ENCODE measurements at places on chromosomes 6 and 20. TPM values are rescaled to one million over a fixed set of nuclear protein-coding genes. Genes with fewer than 3 reads are reported as not detected.

The TTLL9 gene
- total RNA-seq = not detected

The HSPA1B gene
- 705 TPM for total RNA-seq

The ANKRD6 gene
- total RNA-seq = 14.7 TPM

The FAM209B gene
- not detected for total RNA-seq

The KHDC1L gene
- not detected for total RNA-seq

The PLG gene
- not detected for total RNA-seq

The RHAG gene
- total RNA-seq = not detected

DNA sequence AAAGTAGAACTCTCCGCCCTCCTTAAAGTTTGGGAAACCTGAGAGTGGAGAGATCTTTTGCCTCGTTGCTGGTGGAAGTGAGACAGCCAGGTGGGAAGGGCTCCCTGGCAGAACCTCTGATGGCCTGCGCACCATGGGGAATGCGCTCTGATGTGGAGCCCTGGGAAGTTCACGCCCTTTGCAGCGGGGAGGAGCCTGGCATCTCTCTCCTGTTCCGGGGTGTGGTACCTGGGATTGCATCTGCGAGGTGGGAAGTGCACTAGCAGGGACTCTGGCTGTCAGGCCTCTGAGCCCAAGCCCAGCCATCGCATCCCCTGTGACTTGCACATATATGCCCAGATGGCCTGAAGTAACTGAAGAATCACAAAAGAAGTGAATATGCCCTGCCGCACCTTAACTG lies 159.8 kb downstream of the AKAP7 start:
- no peak overlapping the region for H3K27ac ChIP-seq
- no peaks in the 10 kb centered on the region for H3K4me1 ChIP-seq
- peaks cover 25% of the 10 kb centered on the region for H3K27me3 ChIP-seq
- H3K36me3 ChIP-seq = no peaks in the 10 kb centered on the region

DNA sequence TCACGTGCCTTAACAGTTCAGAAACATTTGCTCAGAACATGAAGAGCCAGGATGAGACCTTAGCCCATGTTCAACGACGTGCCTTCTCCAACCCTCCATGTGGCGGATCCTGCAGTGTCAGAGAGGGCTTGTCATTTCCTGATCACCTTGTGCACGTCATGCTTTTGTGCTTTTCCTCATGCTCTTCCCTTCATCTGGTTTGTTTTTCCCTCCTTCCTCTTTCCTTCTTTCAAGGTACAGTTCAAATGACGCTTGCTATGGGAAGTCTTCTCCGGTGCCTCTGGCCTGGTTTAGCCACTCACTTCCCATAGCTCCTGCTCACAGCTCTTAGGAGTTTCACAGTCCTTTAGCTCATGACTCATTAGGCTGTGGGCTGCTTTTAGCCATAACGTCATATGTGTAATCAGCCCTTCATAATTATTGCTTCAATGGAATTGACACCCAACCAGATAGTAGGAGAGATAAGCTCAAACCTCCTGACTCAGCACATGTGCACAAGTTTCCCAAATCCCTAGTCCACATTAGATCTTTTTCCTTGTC lies 102.7 kb upstream of the CNKSR3 start:
- peaks cover 13% of the 10 kb centered on the region for H3K4me1 ChIP-seq
- no peak overlapping the region for H3K4me3 ChIP-seq
- peak overlapping the region; percentile 60 for H3K27ac ChIP-seq
- H3K36me3 ChIP-seq = peaks cover 5% of the 10 kb centered on the region
- H3K27me3 ChIP-seq = no peaks in the 10 kb centered on the region
- DNase-seq = peak; percentile 2

DNA sequence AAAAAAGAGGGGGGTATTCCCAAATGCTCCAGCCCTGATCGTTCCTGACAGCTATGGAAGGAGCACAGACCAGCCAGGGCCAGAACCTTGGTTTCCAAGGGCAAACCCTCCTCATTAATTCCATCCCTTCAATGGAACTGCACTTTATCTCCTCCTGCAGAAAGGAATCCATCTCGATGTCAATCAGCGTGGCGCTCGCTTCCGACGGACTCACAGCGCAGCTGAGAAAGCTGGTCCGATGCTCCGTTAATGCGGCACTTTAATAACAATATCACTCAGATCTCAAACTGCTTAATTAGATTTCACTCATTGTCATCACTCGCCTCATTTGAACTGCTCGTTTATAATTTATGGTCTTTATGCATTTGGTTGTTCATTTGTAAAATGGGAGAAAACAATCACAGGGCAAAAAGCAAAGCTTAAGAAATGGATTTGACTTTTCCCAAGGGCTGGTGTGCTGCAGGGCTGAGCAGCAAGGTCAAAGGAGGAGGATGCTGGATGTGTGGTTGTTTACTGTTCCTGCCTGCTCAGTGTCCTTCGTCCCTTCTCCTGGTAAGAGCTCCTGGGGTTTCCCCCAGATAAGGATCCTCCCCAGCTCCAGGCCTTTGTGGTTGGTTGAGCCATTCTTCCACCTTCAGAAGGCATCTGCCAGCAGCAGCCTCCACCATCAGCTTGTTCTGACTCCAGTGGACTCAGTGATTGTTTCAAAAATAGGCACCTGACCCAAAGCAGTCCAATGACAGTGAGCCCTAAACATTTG lies 152.7 kb downstream of the ANKRD60 start:
- no peak for DNase-seq
- H3K27me3 ChIP-seq = no peaks in the 10 kb centered on the region
- no peak overlapping the region for H3K4me3 ChIP-seq
- peaks cover 39% of the 10 kb centered on the region for H3K4me1 ChIP-seq
- no peaks in the 10 kb centered on the region for H3K36me3 ChIP-seq
- no peak overlapping the region for H3K27ac ChIP-seq

GRCh38 chr6:142947714-142948480 lies 2.9 kb upstream of the HIVEP2 start:
- peak overlapping the region; percentile 68 for H3K27ac ChIP-seq
- peaks cover 26% of the 10 kb centered on the region for H3K4me1 ChIP-seq
- no peaks in the 10 kb centered on the region for H3K27me3 ChIP-seq
- H3K4me3 ChIP-seq = peak overlapping the region; percentile 98
- no peak for DNase-seq
- peaks cover 47% of the 10 kb centered on the region for H3K36me3 ChIP-seq

GRCh38 chr20:48949304-48950170 lies 28.0 kb downstream of the ARFGEF2 start:
- H3K4me1 ChIP-seq = peaks cover 35% of the 10 kb centered on the region
- H3K27ac ChIP-seq = no peak overlapping the region
- H3K27me3 ChIP-seq = no peaks in the 10 kb centered on the region
- DNase-seq = no peak
- H3K4me3 ChIP-seq = no peak overlapping the region

GRCh38 chr6:139058029-139058428 lies 29.5 kb downstream of the ABRACL start:
- no peak overlapping the region for H3K4me3 ChIP-seq
- H3K27ac ChIP-seq = no peak overlapping the region
- H3K36me3 ChIP-seq = no peaks in the 10 kb centered on the region
- no peaks in the 10 kb centered on the region for H3K4me1 ChIP-seq

- H3K27ac ChIP-seq = peak overlapping the region; percentile 30
- DNase-seq = peak; percentile 83
- H3K36me3 ChIP-seq = no peaks in the 10 kb centered on the region
- H3K4me1 ChIP-seq = peaks cover 45% of the 10 kb centered on the region
- H3K27me3 ChIP-seq = no peaks in the 10 kb centered on the region
These were observed 9.4 kb downstream of the SPDEF start for GRCh38 chr6:34546551-34547321.

- peaks cover 100% of the 10 kb centered on the region for H3K27me3 ChIP-seq
- no peaks in the 10 kb centered on the region for H3K36me3 ChIP-seq
- peak; percentile 70 for DNase-seq
- no peak overlapping the region for H3K27ac ChIP-seq
- no peak overlapping the region for H3K4me3 ChIP-seq
These were observed 66.7 kb downstream of the RPP21 start for GRCh38 chr6:30411515-30412207.

GRCh38 chr6:128230267-128230989 lies 290.0 kb downstream of the PTPRK start:
- H3K36me3 ChIP-seq = peaks cover 38% of the 10 kb centered on the region
- H3K27me3 ChIP-seq = no peaks in the 10 kb centered on the region
- H3K4me3 ChIP-seq = peak overlapping the region; percentile 43

GRCh38 chr20:54879393-54879792 lies 404.0 kb downstream of the DOK5 start:
- H3K27me3 ChIP-seq = no peaks in the 10 kb centered on the region
- H3K27ac ChIP-seq = no peak overlapping the region
- no peaks in the 10 kb centered on the region for H3K36me3 ChIP-seq
- H3K4me1 ChIP-seq = no peaks in the 10 kb centered on the region
- DNase-seq = no peak
- H3K4me3 ChIP-seq = no peak overlapping the region

GRCh38 chr20:39849171-39849570 lies 839.9 kb downstream of the MAFB start:
- H3K27ac ChIP-seq = no peak overlapping the region
- no peak for DNase-seq
- no peaks in the 10 kb centered on the region for H3K4me1 ChIP-seq
- H3K4me3 ChIP-seq = no peak overlapping the region
- H3K36me3 ChIP-seq = no peaks in the 10 kb centered on the region
- H3K27me3 ChIP-seq = peaks cover 8% of the 10 kb centered on the region

DNA sequence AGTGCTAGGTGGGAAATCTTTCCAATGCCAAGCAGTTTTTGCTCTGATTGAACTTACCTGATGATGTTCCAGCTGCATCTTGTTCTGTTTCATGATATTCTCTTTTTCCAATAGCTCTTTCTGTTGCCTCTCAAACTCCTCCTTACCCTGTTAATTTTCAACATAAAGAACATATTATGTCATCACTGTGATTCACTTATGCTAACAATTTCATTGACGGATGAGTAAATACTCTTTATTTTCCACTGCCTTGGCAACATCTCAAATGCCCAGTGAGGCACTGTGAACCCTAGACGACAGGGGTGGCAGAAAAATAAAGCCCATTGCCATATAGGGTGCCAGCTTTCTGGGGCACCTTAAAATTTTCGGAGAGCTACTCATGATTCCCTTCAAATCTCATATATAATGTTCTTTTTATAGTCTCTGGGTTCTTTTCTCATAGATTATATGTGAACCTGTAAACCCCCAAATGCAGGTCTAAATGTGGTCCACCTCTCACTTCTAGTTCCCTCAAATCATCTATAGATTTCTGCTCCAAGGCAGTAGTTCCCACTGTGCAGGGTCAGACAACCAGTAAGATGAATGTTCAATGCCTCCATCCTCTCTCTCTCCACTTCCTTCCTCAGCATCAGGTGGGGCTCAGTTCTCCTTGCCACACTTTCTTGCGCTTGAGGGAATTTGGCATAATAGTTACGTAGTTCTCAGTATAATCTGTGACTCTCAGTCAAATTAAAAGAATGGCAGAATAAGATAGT lies 44.1 kb downstream of the NEDD9 start:
- peaks cover 34% of the 10 kb centered on the region for H3K36me3 ChIP-seq
- H3K27ac ChIP-seq = peak overlapping the region; percentile 95
- H3K4me3 ChIP-seq = peak overlapping the region; percentile 42
- peak; percentile 39 for DNase-seq

- DNase-seq = no peak
- H3K27ac ChIP-seq = no peak overlapping the region
- H3K27me3 ChIP-seq = no peaks in the 10 kb centered on the region
- H3K36me3 ChIP-seq = no peaks in the 10 kb centered on the region
These were observed 14.2 kb upstream of the CALHM5 start for GRCh38 chr6:116497113-116497676.

GRCh38 chr6:36836111-36837021 lies 2.9 kb downstream of the CPNE5 start:
- H3K27me3 ChIP-seq = peaks cover 57% of the 10 kb centered on the region
- no peak for DNase-seq
- H3K36me3 ChIP-seq = peaks cover 5% of the 10 kb centered on the region
- H3K4me1 ChIP-seq = no peaks in the 10 kb centered on the region

Measured in Calu3 (cell line).